ENCODE measurements at places on chromosomes 7 and 10. TPM values are rescaled to one million over a fixed set of nuclear protein-coding genes. Genes with fewer than 3 reads are reported as not detected.
A peak's percentile ranks its signal among the peaks of the same experiment; 100 is the strongest.

The VPS26A gene
- total RNA-seq: 43.6 TPM

The TRIL gene
- total RNA-seq: 0.77 TPM

The COL28A1 gene
- 0.49 TPM for total RNA-seq

The GBX1 gene
- total RNA-seq: not detected

The TMEM130 gene
- total RNA-seq: 0.35 TPM

- no peaks in the 10 kb centered on the region for H3K4me1 ChIP-seq
- DNase-seq: no peak
- H3K36me3 ChIP-seq: no peaks in the 10 kb centered on the region
- no peaks in the 10 kb centered on the region for H3K27me3 ChIP-seq
These were observed 2.8 kb downstream of the RBP3 start for GRCh38 chr10:47350671-47351640.

DNA sequence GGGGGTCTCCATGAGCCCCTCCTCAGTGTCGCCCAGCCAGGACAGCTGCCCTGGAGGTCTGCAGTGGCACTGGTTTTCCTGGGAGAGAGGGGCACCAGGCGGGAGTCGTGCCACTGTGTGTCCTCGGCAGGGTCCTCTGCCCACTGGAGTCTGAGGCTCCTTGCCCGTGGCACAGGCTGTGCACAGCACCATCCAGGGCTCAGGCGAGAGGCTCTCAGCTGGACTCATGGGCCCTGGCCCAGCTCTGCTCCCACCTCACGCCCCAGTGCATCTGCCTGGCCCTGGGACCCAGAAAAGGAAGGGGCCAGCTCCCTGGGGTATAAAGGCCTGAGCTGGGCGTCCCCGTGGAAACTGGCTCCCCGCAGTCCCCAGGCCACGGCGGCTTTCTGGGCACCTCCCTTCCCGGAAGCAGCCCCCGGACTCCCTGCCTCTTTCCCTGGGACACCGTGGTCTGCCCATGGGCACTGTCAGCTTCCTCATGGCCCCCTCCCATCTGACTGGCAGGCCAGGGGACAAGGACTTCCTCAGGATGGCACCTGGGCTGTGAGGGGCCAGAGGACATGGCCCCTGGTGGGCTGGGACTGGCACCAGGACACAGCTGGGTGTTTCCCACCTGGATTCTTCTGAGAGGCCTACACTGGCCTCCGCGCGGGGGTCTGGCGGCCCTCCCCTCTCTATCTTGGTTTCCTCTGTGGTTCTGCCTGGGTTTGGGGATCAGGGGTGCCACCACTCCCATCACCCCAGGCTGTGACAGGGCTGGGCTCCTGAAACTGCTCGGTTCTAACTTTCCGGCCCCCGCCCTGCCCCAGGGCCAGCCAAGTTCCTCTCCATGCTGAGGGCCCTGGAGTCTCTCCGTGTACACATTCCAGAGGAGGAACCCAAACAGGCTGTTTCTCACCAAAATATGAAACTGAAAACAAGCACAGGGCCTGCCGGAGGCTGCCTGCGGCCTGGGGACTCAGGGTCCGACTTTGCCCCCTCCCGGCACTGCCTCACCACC lies 5.5 kb downstream of the FOXL3 start:
- H3K4me1 ChIP-seq: no peaks in the 10 kb centered on the region
- peaks cover 29% of the 10 kb centered on the region for H3K27me3 ChIP-seq
- no peak overlapping the region for H3K4me3 ChIP-seq
- no peaks in the 10 kb centered on the region for H3K36me3 ChIP-seq
- DNase-seq: peak; percentile 28

GRCh38 chr7:152870106-152870693 lies 110.6 kb downstream of the ACTR3B start:
- peak; percentile 29 for DNase-seq
- no peaks in the 10 kb centered on the region for H3K4me1 ChIP-seq
- H3K36me3 ChIP-seq: no peaks in the 10 kb centered on the region
- H3K27ac ChIP-seq: no peak overlapping the region
- no peaks in the 10 kb centered on the region for H3K27me3 ChIP-seq
- H3K4me3 ChIP-seq: no peak overlapping the region

GRCh38 chr7:88218836-88219605 lies 817 bp downstream of the SRI start:
- H3K36me3 ChIP-seq: peaks cover 31% of the 10 kb centered on the region
- H3K4me1 ChIP-seq: no peaks in the 10 kb centered on the region
- H3K4me3 ChIP-seq: peak overlapping the region; percentile 91

DNA sequence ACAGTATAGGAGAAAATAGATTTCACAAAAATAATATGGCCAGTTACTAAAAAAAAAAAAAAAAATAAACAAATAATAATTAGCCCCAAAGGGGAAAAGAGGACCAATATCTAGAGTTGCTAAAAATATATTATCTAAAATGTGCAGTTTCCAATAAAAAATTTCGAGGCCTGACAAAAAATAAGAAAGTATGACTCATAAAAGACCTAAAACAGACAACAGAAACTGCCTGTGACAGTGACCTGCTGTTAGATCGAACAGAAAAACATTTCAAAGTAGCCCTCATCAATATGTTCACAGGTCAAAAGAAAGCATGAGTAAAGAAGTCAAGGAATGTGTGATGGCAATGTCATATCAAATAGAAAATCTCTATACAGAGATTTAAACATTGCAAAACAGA lies 11.8 kb upstream of the TSPAN12 start:
- peaks cover 6% of the 10 kb centered on the region for H3K4me1 ChIP-seq
- DNase-seq: no peak
- H3K27me3 ChIP-seq: no peaks in the 10 kb centered on the region
- H3K27ac ChIP-seq: no peak overlapping the region
- no peaks in the 10 kb centered on the region for H3K36me3 ChIP-seq

GRCh38 chr10:97895915-97896314 lies 46.3 kb downstream of the GOLGA7B start:
- H3K36me3 ChIP-seq: no peaks in the 10 kb centered on the region
- H3K27ac ChIP-seq: no peak overlapping the region
- no peak for DNase-seq
- H3K27me3 ChIP-seq: no peaks in the 10 kb centered on the region
- no peak overlapping the region for H3K4me3 ChIP-seq

DNA sequence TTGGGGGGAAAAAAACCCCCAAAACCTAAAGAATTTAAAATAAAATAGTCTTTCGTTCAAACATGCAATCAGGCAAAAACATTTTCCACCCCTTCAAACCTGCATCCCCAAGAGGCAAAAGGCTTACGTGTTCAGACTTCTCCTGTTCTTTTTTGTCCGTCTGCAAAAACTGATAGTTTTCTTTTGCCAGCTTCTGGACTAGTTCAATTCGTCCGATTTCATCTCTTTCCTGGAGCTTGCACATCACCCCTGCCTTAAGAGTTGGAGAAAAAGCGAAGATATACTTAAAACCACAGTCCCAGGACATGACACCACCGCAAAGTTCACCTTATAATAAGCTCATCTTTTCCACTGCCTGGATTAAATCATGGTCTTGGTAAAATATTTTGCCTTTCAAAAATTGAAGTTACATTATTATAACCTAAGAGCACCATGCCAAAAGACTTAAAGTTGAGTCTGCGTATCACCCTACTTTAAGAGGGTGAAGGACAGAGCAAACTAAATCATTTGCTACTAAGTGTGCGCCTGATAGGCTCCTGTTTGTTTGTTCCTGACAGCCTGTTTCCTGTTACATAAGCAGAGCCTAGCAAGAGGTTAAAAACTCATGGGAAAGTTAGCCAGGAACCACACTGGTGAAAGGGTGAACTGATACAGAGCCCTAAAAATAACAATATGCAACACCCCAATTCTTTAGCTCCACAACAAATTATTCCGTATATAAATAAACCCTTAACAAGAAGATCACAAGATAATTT lies 137.0 kb downstream of the RAPGEF5 start:
- H3K27ac ChIP-seq: no peak overlapping the region
- H3K27me3 ChIP-seq: no peaks in the 10 kb centered on the region
- peaks cover 13% of the 10 kb centered on the region for H3K36me3 ChIP-seq
- H3K4me1 ChIP-seq: no peaks in the 10 kb centered on the region
- H3K4me3 ChIP-seq: no peak overlapping the region
- DNase-seq: no peak

GRCh38 chr7:91348711-91349110 lies 84.5 kb downstream of the FZD1 start:
- no peaks in the 10 kb centered on the region for H3K36me3 ChIP-seq
- H3K27ac ChIP-seq: no peak overlapping the region
- no peak overlapping the region for H3K4me3 ChIP-seq
- H3K27me3 ChIP-seq: no peaks in the 10 kb centered on the region

GRCh38 chr7:128202287-128202957 lies 38.7 kb upstream of the LEP start:
- H3K4me1 ChIP-seq: no peaks in the 10 kb centered on the region
- H3K27ac ChIP-seq: no peak overlapping the region
- H3K27me3 ChIP-seq: peaks cover 83% of the 10 kb centered on the region
- H3K4me3 ChIP-seq: no peak overlapping the region
- no peaks in the 10 kb centered on the region for H3K36me3 ChIP-seq

Measured in endodermal cell (in vitro differentiated cells).